A673 (cell line): ENCODE measurements at places on chromosomes 16 and 17. TPM values are rescaled to one million over a fixed set of nuclear protein-coding genes. Genes with fewer than 3 reads are reported as not detected.
A peak's percentile ranks its signal among the peaks of the same experiment; 100 is the strongest.

DNA sequence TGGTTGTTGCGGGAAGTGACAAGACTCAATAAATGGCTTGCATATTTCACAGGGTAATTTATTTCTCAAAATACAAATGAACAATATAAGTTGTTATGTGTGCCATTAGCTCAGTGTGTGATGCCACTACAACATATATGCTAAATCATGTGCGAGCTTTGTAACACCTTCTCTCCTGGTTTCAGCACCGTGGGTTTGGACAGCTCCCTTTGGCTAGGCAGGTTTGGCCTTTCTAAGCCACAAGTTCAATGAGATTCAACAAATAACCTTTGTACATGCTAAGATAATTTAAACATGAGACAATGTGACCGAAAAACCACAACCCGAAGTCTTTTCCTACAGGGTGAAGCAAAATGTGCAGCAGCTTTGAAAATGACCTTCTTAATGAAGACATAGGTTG is 563.9 kb downstream of the TMEM114 start:
- H3K4me1 ChIP-seq = no peaks in the 10 kb centered on the region
- H3K4me3 ChIP-seq = no peak overlapping the region
- H3K27me3 ChIP-seq = no peaks in the 10 kb centered on the region
- no peak overlapping the region for H3K27ac ChIP-seq
- peak; percentile 9 for DNase-seq

The NEUROD2 gene
- total RNA-seq = not detected in 2 replicates

GRCh38 chr16:7440886-7441400 is 108.3 kb downstream of the RBFOX1 start:
- DNase-seq = no peak
- H3K36me3 ChIP-seq = no peaks in the 10 kb centered on the region
- no peaks in the 10 kb centered on the region for H3K4me1 ChIP-seq
- H3K27ac ChIP-seq = no peak overlapping the region
- no peaks in the 10 kb centered on the region for H3K27me3 ChIP-seq
- no peak overlapping the region for H3K4me3 ChIP-seq

- no peaks in the 10 kb centered on the region for H3K36me3 ChIP-seq
- DNase-seq = no peak
- H3K4me1 ChIP-seq = peaks cover 16% of the 10 kb centered on the region
- no peak overlapping the region for H3K4me3 ChIP-seq
- H3K27ac ChIP-seq = no peak overlapping the region
These were observed 83.6 kb downstream of the IRF8 start for GRCh38 chr16:85982563-85982939.

DNA sequence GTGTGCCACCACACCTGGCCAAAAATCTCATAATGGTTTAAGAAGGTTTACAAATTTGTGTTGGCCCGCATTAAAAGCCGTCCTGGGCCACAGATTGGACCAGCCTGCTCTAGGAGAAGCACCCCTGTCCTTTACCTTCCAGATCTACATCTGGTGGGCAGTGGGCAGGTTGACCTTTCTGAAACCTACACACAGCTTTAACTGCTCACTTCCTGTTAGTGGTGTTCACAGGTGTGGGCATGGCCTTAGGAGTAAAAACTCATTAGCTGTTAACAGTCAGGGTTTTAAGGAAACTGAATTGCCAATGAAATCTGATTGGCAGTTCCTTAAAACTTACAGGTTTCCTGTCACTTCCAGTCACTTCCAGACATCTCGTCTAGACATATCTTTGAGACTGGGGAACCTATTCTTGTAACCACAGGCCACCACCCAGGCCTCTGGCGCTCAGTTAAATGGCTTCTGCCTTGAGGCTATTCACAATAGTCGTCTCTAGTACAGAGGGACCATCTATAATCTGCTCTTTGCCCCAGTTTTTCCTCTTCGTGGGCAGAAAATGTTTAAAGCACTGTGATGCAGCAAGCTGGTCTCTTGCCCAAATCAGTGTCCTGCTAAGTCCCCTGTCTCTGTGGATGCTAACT is 29.3 kb downstream of the GNGT2 start:
- H3K27me3 ChIP-seq = no peaks in the 10 kb centered on the region
- no peak overlapping the region for H3K4me3 ChIP-seq
- no peak for DNase-seq
- no peak overlapping the region for H3K27ac ChIP-seq
- no peaks in the 10 kb centered on the region for H3K36me3 ChIP-seq

The FN3K gene
- total RNA-seq = 6.7 and 8.0 TPM in 2 replicates

The TCAP gene
- 0.54 and 0.79 TPM in 2 replicates for total RNA-seq

DNA sequence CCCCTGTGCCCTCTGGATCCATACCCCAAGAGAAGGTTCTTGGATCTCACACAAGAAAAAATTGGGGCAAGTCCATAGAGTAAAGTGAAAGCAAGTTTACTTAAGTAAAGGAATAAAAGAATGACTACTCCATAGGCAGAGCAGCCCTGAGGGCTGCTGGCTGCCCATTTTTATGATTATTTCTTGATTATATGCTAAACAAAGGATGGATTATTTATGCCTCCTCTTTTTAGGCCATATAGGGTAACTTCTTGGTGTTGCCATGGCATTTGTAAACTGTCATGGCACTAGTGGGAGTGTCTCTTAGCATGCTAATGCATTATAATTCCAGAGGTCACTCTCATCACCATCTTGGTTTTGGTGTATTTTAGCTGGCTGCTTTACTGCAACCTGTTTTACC is 70.8 kb downstream of the NLK start:
- H3K27ac ChIP-seq = no peak overlapping the region
- no peaks in the 10 kb centered on the region for H3K27me3 ChIP-seq
- no peak overlapping the region for H3K4me3 ChIP-seq
- no peak for DNase-seq

The TBC1D3K gene
- total RNA-seq = not detected in 2 replicates

- no peaks in the 10 kb centered on the region for H3K27me3 ChIP-seq
- peaks cover 17% of the 10 kb centered on the region for H3K4me1 ChIP-seq
- no peak overlapping the region for H3K27ac ChIP-seq
These were observed 28.1 kb downstream of the SERPINF1 start for GRCh38 chr17:1789936-1790335.

The RAB26 gene
- total RNA-seq = 0.49 and 1.7 TPM in 2 replicates

- H3K27me3 ChIP-seq = peaks cover 59% of the 10 kb centered on the region
- H3K4me1 ChIP-seq = peaks cover 9% of the 10 kb centered on the region
- H3K36me3 ChIP-seq = no peaks in the 10 kb centered on the region
- no peak overlapping the region for H3K27ac ChIP-seq
- no peak overlapping the region for H3K4me3 ChIP-seq
These were observed 34.4 kb downstream of the TMEM92 start for GRCh38 chr17:50308666-50309065.

GRCh38 chr16:30142672-30143346 is 19.8 kb upstream of the MAPK3 start:
- no peak overlapping the region for H3K4me3 ChIP-seq
- no peak for DNase-seq
- H3K4me1 ChIP-seq = peaks cover under 1% of the 10 kb centered on the region
- H3K27me3 ChIP-seq = no peaks in the 10 kb centered on the region
- H3K36me3 ChIP-seq = no peaks in the 10 kb centered on the region
- H3K27ac ChIP-seq = no peak overlapping the region

- no peak for DNase-seq
- no peaks in the 10 kb centered on the region for H3K36me3 ChIP-seq
- H3K27me3 ChIP-seq = no peaks in the 10 kb centered on the region
- no peak overlapping the region for H3K27ac ChIP-seq
These were observed 27.1 kb upstream of the SSTR5 start for GRCh38 chr16:1045310-1045992.

The CPSF4L gene
- 0.24 TPM in 1 of 2 replicates, not detected in the other for total RNA-seq

DNA sequence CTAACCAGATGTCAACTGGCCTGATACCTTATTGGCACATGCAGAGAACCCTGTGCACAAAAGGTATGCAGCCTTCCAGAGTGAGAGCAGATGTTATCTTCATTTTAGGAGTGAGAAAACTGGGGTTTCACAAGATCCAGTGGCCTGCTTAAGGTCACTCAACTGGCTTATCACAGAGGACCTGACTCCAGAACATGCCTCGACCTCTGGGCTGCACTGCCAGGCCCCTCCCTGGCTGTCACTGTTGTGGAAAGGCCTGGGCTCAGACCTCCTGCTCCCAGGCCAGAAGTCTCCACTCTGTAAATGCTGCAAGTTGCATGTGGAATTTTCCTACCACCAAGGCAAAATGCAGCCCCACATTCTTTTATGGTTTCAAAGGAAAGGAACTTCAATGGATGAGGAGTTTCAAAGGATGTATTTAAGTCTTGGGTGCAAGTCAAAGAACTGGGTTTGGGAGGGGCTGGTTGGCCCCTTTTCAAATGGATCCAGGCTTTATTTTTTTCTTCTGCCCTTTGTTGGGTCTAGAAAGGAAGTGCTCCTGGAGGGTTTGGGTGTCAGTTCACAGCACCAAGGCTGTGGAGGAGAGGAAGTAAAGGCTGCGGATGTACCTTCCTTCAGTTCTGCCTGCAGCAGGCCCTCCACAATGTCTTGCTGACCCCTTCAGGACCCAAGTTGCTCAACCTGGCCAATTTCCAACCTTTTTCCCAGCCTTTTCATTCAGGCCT is 30.4 kb upstream of the SMPD3 start:
- H3K4me1 ChIP-seq = no peaks in the 10 kb centered on the region
- DNase-seq = no peak
- H3K36me3 ChIP-seq = no peaks in the 10 kb centered on the region
- no peak overlapping the region for H3K27ac ChIP-seq
- H3K27me3 ChIP-seq = peaks cover 6% of the 10 kb centered on the region

The C16orf89 gene
- total RNA-seq = not detected in 2 replicates

- H3K4me1 ChIP-seq = peaks cover 13% of the 10 kb centered on the region
- no peaks in the 10 kb centered on the region for H3K27me3 ChIP-seq
- no peak overlapping the region for H3K4me3 ChIP-seq
- no peak for DNase-seq
These were observed 2.1 kb upstream of the CD2BP2 start for GRCh38 chr16:30357085-30357714.

The CCNF gene
- total RNA-seq = 71.7 and 76.1 TPM in 2 replicates

- H3K36me3 ChIP-seq = no peaks in the 10 kb centered on the region
- no peak overlapping the region for H3K4me3 ChIP-seq
- no peak for DNase-seq
- H3K27ac ChIP-seq = no peak overlapping the region
These were observed 332.0 kb downstream of the BCAS3 start for GRCh38 chr17:61009663-61010062.

The AP2B1 gene
- total RNA-seq = 117 and 124 TPM in 2 replicates
